ENCODE measurements at places on chromosomes 1 and 21. TPM values are rescaled to one million over a fixed set of nuclear protein-coding genes. Genes with fewer than 3 reads are reported as not detected.

DNA sequence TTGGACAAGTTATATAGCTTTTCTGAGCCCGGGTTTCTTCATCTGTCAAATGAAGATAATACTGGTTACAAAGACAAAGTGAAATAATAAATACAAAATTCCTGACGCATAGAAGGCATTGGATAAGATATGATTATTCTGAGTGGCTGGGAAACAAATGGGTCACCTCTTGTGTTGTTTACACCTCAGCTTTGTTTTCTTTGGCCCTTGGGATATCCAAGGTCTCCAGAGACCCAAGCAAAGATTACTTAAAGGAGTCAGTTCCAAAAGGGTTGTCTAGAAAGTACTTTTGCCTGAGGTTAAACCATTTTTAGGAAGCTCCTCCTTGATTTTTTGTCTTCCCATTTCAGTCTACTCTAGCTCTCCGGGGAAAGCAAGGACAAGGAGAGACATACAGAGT, 9.7 kb downstream of the KHDRBS1 start:
- H3K36me3 ChIP-seq = no peaks in the 10 kb centered on the region
- DNase-seq = no peak
- H3K4me3 ChIP-seq = no peak overlapping the region
- H3K27me3 ChIP-seq = no peaks in the 10 kb centered on the region
- H3K27ac ChIP-seq = no peak overlapping the region

Gene ALG6
- total RNA-seq = 4.3 TPM

GRCh38 chr1:3618881-3619671, 5.7 kb upstream of the TPRG1L start:
- H3K27me3 ChIP-seq = no peaks in the 10 kb centered on the region
- no peak overlapping the region for H3K27ac ChIP-seq
- peaks cover 10% of the 10 kb centered on the region for H3K4me1 ChIP-seq
- no peak overlapping the region for H3K4me3 ChIP-seq

DNA sequence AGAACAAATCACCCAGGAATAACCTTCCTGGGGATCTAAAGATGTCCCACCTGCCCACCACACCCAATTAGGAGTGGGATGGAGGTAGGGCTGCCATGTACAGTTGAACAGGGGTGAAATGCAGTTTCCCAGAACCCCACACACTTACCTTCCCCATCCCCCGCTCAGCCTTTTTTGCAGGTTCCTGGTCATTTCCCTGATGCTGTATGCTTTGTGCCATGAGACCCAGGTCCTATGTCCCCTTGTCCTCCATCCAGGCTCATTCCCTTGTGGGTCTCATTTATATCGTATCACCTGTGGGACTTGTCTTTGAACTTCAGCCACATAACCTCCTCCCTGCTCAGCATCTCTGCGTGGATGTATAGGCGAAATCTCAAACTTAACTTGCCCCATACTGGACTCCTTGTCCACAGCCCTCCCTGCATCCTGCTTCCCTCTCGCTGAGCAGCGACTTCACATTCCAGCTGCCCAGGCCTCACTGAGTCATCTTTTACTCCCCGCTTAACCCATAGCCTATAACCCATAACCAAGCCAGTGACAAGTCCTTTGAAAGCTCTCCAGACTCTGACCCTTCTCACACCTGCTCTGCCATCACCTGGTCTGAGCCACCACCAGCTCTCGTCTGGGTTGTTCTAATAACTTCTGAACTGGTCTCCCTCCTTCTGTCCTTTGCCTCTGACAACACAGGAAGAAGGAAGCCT, 4.7 kb downstream of the LDLRAD2 start:
- H3K27me3 ChIP-seq = no peaks in the 10 kb centered on the region
- H3K36me3 ChIP-seq = no peaks in the 10 kb centered on the region
- no peak overlapping the region for H3K4me3 ChIP-seq
- H3K27ac ChIP-seq = no peak overlapping the region
- DNase-seq = no peak
- H3K4me1 ChIP-seq = peaks cover 7% of the 10 kb centered on the region

DNA sequence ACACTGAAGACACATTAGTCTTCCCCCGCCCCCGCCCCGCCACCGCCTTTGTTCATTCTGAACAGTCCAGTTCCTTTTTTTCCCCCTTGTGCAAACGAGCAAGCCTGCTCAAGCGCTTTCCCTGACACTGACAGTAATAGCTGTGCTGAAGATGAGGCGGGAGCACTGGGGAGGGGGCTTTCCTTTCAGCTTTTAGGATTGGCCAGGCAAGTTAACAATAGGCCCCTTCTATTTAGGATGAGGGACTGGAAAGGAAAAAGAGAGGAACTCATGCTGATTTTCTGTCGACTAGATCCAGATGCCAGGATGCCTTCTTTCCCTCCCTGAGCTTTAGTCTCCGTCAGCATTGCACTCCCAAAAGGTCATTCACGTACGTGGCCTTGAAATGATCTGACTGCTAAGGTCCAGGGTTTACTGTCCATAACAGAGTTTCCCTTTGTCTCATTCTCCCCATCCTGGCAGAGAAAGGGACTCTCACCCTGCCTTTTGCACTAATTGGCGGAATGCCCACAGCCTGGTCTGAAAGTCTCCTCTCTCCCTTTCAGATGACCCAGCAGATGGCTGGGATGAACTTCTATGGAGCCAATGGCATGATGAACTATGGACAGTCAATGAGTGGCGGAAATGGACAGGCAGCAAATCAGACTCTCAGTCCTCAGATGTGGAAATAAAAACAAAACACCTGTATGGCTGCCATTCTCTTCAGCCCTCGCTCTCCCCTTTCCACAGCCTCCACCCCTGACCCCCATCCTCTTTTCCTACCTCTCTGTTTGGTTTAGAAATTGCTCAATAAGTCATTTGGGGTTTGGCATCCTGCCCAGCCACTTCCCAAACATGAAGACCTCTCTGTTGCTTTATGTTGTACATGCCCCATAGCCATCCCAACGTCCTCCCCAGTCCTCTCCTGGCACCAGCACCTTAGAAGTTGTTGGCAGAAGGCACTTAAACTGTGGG, 28.6 kb upstream of the ZFP69B start:
- peaks cover 34% of the 10 kb centered on the region for H3K4me1 ChIP-seq
- H3K4me3 ChIP-seq = no peak overlapping the region
- H3K36me3 ChIP-seq = peaks cover 65% of the 10 kb centered on the region

GRCh38 chr1:175270361-175270760, 77.8 kb upstream of the KIAA0040 start:
- H3K4me1 ChIP-seq = peaks cover 6% of the 10 kb centered on the region
- H3K4me3 ChIP-seq = no peak overlapping the region
- H3K27ac ChIP-seq = peak overlapping the region; percentile 28
- no peaks in the 10 kb centered on the region for H3K36me3 ChIP-seq
- H3K27me3 ChIP-seq = no peaks in the 10 kb centered on the region

- H3K4me1 ChIP-seq = no peaks in the 10 kb centered on the region
- DNase-seq = no peak
- H3K27me3 ChIP-seq = no peaks in the 10 kb centered on the region
- H3K4me3 ChIP-seq = no peak overlapping the region
- no peaks in the 10 kb centered on the region for H3K36me3 ChIP-seq
These were observed 102.6 kb downstream of the SELENOF start for GRCh38 chr1:86811142-86811924.

Gene TNFRSF4
- total RNA-seq = 23.8 TPM

DNA sequence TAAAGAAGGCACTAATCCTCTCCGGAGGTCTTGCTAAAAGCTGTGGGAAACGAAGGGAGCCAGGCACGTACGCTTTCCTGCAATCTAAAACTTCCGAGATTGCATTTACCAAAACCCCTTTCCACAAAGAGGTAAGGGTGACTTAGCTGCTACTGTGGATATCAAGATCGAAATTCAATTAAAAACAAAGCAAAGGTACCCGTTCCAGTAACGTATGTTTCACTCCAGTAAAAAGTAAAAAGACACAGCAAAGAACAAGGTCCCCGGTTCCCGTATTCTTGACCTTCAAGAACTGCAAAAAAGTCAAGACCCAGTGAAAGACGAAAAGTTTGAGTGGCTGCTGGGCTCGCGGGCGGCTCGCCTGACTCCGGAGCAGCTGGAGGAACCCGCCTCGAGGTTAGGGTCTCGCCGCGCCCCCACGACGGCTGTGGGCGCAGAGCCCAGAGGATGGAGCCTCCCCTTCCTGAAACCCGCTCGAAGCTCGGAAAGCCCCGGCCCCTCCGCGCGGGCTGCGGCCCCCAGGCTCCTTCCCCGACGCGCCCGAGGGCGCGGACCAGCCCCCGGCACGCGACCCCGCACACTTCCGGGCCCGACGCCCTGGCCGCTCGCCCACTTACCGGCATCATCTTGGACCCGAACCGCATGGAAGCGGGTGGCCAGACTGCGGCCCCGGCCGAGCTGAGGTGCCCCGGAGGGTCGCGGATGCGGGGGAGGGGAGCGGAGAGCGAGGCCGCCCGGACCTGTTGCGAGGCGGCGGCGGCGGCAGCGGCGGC, 524 bp downstream of the TP53BP2 start:
- DNase-seq = no peak
- peak overlapping the region; percentile 99 for H3K27ac ChIP-seq
- H3K4me3 ChIP-seq = peak overlapping the region; percentile 89
- H3K4me1 ChIP-seq = peaks cover 45% of the 10 kb centered on the region
- H3K27me3 ChIP-seq = no peaks in the 10 kb centered on the region
- no peaks in the 10 kb centered on the region for H3K36me3 ChIP-seq

Gene GNG4
- total RNA-seq = not detected

- H3K27me3 ChIP-seq = no peaks in the 10 kb centered on the region
- H3K27ac ChIP-seq = peak within 1 kb of the TSS; percentile 85
- DNase-seq = peak; percentile 89
- peaks cover 48% of the 10 kb centered on the region for H3K4me1 ChIP-seq
These were observed at the start of gene GNPAT for GRCh38 chr1:231240883-231241735. Gene GNPAT (plus strand): TSS chr1:231241212. CDS start chr1:231241379, 167 bp downstream.

GRCh38 chr1:155379631-155380090, 59.0 kb downstream of the RUSC1 start:
- H3K27ac ChIP-seq = peak overlapping the region; percentile 27
- H3K4me1 ChIP-seq = peaks cover 9% of the 10 kb centered on the region
- peaks cover 42% of the 10 kb centered on the region for H3K36me3 ChIP-seq

DNA sequence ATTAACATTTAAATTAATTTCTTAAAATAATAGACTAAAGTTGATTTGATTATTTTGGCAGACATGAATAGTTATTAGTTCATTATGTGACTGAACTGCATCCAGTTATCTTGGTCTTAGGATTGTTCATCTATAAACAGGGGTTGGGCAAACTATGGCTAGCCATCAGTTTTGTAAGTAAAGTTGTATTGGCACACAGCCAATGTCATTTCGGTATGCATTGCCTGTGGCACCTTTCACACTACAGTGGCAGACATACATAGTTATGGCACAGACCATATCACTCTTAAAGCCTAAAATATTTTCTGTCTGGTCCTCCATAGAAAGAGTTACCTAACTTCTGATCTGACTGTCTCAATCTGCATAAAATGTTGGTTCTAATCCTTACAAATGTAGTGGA, 27.2 kb downstream of the ADGRL2 start:
- DNase-seq = no peak
- H3K27ac ChIP-seq = no peak overlapping the region
- H3K27me3 ChIP-seq = no peaks in the 10 kb centered on the region
- H3K36me3 ChIP-seq = no peaks in the 10 kb centered on the region

Gene CYP4A22
- not detected for total RNA-seq

GRCh38 chr1:184965944-184966860, 8.1 kb downstream of the NIBAN1 start:
- H3K27me3 ChIP-seq = no peaks in the 10 kb centered on the region
- H3K4me3 ChIP-seq = no peak overlapping the region
- peaks cover 3% of the 10 kb centered on the region for H3K4me1 ChIP-seq
- DNase-seq = no peak
- no peaks in the 10 kb centered on the region for H3K36me3 ChIP-seq

- H3K4me3 ChIP-seq = no peak overlapping the region
- H3K27me3 ChIP-seq = no peaks in the 10 kb centered on the region
- no peak for DNase-seq
- no peak overlapping the region for H3K27ac ChIP-seq
These were observed 370.2 kb upstream of the LYPLAL1 start for GRCh38 chr1:218803351-218803997.

DNA sequence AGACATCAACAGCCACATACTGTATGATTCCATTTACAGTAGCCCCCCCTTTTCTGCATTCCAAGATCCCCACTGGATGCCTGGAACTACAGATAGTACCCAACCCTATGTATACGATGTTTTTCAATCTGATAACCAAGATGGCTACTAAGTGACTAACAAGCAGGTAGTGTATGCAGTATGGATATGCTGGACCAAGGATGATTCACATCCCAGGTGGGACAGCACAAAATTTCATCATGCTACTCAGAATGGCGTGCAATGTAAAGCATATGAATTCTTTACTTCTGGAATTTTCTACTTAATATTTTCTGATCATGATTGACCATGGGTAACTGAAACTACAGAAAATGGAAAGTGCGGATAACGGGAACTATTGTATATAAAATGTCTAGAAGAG, 30.0 kb upstream of the MRPS6 start:
- no peak for DNase-seq
- no peaks in the 10 kb centered on the region for H3K36me3 ChIP-seq
- no peak overlapping the region for H3K27ac ChIP-seq
- no peak overlapping the region for H3K4me3 ChIP-seq
- no peaks in the 10 kb centered on the region for H3K4me1 ChIP-seq

- H3K36me3 ChIP-seq = no peaks in the 10 kb centered on the region
- peaks cover 3% of the 10 kb centered on the region for H3K27me3 ChIP-seq
- no peak overlapping the region for H3K27ac ChIP-seq
- no peak for DNase-seq
- no peak overlapping the region for H3K4me3 ChIP-seq
These were observed 6.1 kb downstream of the SH2D1B start for GRCh38 chr1:162405800-162406199.

Gene FAM131C
- total RNA-seq = 1.2 TPM

DNA sequence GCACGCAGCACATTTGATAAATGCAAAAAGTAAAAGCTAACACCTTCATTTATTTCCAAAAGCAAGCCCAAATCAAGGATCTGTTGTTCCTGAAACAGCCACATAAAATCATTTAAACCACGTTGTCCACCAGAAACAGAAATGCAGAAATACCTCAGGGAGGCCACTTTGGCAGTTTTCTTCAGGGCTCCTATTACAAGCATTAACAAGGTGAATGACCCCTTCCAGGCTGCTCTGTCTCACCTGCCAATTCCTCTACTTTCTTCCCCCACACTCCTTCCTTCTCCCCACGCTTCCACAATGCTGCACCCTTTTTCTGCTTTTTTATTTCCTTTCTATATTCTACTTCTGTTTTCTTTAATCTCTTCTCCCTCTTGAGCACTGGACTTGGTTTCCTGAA, 55.0 kb upstream of the PTGFRN start:
- peaks cover 6% of the 10 kb centered on the region for H3K4me1 ChIP-seq
- H3K27ac ChIP-seq = no peak overlapping the region
- DNase-seq = no peak
- no peak overlapping the region for H3K4me3 ChIP-seq
- H3K27me3 ChIP-seq = no peaks in the 10 kb centered on the region
- no peaks in the 10 kb centered on the region for H3K36me3 ChIP-seq

DNA sequence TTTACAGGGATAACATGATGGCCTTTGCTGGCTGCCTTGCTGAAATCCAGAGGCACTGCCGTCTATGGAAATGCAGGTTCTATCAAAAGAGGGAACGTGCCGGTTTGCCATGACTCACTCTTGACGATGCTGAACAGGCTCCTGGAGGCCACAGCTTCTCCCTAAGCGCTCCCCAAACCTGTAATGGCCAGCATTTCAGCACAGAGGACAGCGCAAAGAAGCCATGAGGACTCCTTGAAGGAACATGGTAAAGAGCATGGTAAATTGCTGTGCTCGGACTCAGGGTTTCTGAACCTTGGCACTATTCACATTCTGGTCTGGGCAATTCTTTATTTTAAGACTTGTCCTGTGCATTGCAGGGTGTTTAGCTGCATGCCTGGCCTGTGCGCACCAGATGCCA, 217.5 kb downstream of the CAMTA1 start:
- H3K27me3 ChIP-seq = no peaks in the 10 kb centered on the region
- no peaks in the 10 kb centered on the region for H3K4me1 ChIP-seq
- H3K4me3 ChIP-seq = no peak overlapping the region
- no peaks in the 10 kb centered on the region for H3K36me3 ChIP-seq

Data from heart left ventricle (tissue), 16 donors.